Activated CD4-positive, CD25-positive, alpha-beta regulatory T cell treated with anti-CD3 and anti-CD28 coated beads, Interleukin-2, amount 50 U/mL, for 16 hours (primary cell): ENCODE measurements at places on chromosomes 13 and 19.

DNA sequence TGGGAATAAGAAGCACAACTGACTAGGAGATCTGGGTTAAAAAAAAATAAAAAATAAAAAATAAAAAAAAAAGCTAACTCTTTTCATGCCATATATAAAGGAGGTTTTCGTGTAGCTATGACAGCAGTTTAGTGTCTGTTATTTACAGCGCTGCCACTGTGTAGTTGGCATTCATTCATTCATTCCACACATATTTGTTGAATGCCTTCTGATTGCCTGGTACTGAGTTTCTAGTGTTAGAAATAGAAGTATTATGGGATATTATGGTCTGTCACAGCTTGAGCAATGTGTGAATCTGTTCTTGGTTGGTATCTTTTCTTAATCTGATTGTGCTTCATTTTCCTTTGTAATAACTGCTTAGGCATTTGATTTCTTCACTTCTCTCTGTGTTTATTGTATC lies 237.4 kb downstream of the NBEA start:
- DNase-seq = no peak

- no peak for DNase-seq
Observed at GRCh38 chr13:54750521-54750920, 1721.9 kb downstream of the OLFM4 start.

- DNase-seq = no peak
Observed at GRCh38 chr19:9939301-9939913, 3.1 kb upstream of the OLFM2 start.

DNA sequence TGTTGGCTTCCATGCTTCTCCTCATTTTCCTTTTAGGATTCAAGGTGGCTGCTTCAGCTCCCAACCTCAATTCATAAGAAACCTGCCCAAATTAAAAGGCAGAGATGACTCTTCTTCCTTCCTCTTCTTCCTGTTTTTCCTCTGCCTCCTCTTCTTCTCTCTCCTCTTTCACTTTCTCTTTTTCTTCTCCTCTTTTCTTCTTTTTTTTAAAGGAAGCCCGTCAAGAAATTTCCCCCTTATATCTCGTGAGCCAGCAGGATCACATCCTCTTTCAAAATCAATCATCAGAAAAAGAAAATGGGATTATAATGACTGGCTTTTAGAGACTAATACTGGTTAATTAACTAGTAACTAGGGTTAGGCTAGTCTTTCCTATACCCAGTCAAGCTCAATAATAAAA lies 220.3 kb downstream of the NBEA start:
- no peak for DNase-seq

- no peak for DNase-seq
Observed at GRCh38 chr19:34254698-34255432, 511 bp downstream of the GARRE1 start.
